NCI-H1105 (cell line): ENCODE measurements at places on chromosomes 11 and 22.
A peak's percentile ranks its signal among the peaks of the same experiment; 100 is the strongest.

DNA sequence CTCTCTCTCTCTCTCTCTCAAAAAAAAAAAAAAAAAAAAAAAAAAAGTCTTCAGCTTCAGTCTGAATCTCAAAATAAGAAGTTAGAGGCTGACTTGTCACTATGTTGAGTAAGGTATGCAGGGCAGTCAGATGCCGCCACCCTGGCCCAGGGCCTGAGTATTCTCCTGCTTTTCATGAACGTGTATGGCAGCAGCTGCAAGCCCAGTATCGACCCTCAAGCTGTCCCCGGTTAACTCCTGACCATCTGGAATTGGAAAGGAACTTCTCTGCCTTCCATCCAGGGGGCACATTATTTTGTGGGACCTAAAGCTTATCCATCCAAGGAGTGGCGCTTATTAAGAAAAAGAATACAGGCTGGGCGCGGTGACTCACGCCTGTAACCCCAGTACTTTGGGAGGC, 11.4 kb downstream of the MRGPRD start:
- DNase-seq, result no peak

GRCh38 chr22:50695421-50696250, 23.0 kb downstream of the SHANK3 start:
- peak; percentile 76 for DNase-seq

- no peak for DNase-seq
Measured at GRCh38 chr11:1109918-1110705, 35.4 kb downstream of the MUC2 start.

DNA sequence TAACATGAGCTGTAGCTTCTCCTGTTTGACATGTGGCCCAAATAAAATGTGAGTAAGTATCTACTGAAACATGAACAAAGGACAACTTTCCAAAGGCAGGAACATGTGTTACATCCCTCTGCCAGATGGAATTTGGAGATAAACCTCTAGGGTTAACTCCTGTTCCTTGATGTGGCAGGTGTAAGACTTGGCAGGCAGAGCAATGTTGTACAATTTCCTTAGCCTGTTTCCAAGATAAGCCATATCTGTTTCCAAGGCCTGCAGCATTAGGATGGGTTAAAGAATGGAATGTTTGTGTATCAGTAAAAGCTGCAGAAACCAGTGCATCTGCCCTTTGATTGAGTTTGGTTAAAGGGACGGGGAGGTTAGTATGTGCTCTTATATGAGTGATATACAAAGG, 8.8 kb upstream of the DNAJB13 start:
- no peak for DNase-seq

GRCh38 chr11:84292006-84292405, 1005.8 kb upstream of the CCDC90B start:
- DNase-seq, result no peak

DNA sequence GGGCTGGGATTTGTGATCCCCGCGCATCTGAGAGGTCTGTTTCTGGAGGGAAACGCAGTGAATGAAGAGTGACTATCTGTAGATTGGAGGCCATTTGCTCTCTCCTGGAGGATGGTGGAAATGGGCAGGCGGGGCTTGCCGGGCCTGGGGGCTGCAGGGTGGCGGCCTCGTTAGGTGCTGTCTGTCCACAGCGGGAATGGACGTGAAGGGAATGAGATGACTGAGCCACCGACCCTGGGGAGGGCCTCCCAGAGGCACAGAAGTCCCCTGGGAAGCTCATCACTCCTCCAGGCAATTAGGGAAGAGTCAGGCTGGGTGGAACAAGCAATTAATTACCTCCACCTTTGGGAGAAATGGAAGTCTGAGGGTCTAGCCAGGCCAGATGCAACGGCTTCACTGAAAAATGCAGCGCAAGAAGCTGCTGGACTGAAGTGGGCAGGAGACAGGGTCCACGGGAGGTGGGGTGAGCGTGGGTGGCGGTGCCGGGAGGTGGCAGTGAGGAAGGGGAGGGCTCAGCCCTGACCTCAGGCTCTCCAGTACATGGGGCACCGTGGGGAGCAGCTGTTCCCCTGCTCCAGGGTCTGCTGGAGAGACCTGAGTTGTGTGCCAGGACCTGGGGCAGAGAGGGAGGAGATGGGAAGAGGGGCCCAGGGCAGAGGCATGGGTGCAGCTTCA, 524.5 kb downstream of the BRD1 start:
- DNase-seq, result no peak

DNA sequence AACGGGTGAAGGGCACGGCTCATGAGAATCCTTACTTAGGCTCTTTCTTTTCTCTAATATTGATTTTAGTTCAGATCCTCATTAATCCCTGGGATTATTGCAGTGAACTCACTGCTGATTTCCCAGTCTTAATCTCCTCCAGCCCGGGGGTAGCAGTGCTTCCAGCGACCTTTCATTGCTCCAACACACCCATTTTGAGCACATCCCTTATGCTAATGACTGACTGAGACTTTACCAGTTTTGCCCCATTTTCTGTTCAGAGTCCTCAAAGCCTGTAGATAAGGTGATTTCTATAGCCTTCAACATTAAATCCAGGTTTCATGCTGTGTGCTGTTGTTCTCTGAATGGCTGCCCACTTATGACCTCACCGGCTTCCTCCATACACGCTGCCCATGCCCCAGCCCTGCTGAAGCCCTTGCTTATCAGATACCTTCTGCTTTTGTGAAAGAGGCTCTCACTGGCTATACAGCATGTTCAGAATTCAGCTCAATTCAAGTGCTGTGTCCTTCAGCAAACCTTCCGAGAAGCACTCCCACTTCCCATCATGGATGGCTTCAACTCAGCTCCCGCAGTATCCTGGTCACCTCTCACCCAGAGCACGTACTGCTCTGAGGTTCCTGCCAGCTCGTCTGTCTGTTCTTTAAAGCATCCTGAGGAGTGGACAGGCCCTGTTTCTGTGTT, 49.0 kb downstream of the PPFIA1 start:
- DNase-seq, result no peak

DNA sequence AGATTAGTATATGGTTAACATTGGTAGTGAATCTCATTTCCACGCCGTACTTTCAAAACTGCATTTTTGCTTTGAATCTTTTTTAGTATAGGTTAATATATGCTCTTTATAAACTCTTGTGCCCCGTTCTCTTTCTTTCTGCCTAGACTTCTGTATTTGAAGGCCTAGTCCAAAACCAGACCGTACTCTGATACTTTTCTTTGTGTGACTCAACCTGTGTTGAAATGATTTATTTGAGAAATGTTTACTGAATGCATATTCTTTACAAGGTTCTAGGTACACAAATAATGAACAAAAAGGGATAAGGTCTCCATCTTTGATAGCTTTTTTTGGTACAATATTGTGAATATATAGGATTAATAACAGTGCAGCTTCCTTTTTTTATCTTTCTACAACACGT, 68.3 kb downstream of the HIPK3 start:
- DNase-seq, result no peak

- no peak for DNase-seq
Measured at GRCh38 chr22:42610186-42610585, 4.5 kb downstream of the POLDIP3 start.

- DNase-seq, result no peak
Measured at GRCh38 chr11:76185511-76185910, 20.8 kb downstream of the WNT11 start.

- no peak for DNase-seq
Measured at GRCh38 chr22:27734066-27734465, 67.5 kb downstream of the MN1 start.

- no peak for DNase-seq
Measured at GRCh38 chr11:27909386-27909785, 198.6 kb downstream of the KIF18A start.
